ENCODE measurements at places on chromosomes 7 and 10.

DNA sequence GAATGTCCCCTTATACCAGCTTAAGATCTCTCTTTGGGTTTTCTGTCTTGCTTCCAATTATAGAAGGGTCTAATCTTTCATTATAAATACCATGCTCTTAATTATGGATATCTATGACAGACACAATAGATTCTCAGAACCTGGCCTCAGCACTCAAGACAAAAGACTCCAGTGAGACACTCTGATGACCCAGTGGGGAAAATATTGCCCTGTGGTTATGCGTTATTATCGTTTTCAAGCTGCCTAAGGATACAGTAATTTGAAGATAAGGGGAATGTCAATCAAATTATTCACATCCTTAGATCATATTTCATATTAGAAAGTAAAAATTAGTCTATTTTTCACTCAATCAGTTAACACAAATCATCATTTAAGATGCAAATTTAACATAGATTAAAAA lies 748.8 kb downstream of the XPNPEP1 start:
- no peak for DNase-seq

- DNase-seq = no peak
These were observed 62.4 kb upstream of the C10orf90 start for GRCh38 chr10:126732868-126733267.

DNA sequence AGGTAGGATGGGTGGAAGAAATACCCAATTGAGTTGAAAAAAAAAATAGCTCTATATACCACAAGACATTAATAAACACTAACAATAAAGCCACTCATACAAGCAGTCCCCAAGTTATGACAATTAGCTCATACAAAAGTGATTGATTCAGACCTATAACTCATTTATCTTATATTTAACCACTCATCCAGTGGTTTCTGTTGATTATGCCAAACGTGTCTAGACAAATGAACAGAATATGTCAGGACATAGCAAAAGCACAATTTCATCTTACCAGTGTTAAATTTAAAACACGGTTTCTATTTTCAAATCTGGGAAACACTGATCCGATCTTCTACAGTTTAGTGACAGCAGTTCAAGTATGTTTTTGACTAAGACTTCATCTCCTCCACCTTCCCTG lies 17.0 kb downstream of the ABI1 start:
- DNase-seq = no peak

DNA sequence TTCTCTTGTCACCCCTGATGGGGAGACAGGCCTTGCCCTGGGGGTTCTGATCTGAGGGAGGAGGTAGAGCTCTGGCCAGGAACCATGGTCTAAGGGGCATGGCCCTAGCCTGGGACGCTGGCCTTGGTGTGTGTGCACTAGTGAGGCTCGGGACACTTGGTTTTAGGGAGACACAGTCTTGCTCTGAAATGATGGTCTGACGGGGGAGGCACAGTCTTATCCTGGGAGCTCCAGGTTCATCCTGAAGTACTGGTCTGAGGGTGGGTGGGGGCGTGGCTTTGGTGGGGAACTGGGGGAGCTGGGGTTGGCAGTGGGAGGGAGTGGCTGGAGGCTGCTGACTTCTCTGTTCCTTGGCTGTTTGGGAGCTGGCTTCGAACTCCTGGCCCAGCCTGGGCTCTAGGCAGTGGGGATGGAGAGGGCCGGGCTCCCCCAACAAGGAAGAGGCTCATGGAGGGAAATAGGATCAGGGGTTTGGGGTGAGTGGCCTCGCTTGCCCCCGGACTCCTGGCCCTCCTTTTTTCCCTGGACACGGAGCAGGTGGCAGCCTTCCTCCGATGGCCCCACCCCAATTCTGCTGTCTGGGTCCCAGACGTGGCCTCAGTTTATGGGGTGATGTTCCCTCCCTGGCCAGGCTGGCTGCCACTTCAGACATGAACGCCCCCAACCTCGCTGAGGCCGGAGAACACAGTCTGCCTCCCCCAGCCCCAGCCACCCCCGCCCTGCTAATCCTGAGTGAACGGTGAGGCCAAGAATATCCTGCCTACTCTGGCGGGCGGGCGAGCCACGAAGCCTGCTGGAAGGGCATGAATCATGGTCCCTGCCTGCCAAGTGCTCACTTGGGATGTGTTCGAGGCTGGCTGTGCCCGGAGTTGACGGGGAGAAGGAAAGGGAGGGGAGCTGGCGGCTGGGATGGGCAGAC lies 43.5 kb downstream of the TMEM270 start:
- DNase-seq = no peak

DNA sequence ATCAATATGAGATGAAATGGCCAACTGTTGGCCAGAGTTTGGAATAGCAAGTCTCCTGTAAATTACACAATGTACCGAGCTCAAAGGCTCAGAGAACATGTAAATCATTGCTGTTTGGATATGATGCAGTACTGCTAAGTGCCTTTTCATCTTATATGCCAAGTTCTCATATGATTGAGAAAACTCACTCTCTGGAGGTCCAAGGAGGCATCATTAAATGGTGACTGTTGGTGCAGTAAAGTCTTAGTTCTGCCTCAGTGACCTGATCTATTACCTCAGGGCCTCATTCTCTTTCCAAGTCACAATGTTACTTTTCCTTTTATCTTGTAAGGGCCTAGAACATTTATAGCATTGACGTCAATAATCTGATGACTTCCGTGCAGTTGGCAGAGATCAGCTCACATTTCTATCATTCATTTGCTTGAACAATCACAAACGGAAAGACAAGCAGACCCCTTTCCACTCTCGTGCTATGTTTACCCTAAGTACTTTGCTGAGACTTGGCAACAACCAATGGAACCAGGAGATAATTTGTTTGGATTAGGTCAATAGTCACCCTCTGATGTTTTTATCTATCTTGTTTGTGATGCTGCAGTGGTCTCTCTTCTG lies 32.6 kb upstream of the PDK4 start:
- DNase-seq = no peak

- no peak for DNase-seq
These were observed 9.8 kb upstream of the DENND2A start for GRCh38 chr7:140650367-140650766.

- no peak for DNase-seq
These were observed 194.0 kb downstream of the TAX1BP1 start for GRCh38 chr7:27933671-27934565.

DNA sequence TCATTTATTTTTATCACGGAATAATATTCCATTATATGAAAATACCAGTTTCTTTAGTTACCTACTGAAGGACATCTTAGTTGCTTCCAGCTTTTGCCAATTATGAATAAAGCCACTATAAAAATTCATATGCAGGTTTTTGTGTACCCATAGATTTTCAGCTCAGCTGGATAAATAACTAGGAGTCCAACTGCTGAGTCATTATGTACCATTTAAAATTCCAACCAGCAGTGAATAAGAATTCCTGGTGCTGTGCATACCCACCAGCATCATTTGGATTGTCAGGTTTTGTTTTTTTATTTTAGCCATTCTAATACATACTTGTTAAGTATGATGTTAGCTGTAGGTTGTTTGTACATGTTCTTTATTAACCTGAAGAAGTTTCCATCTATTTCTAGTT lies 14.5 kb downstream of the FAM24B start:
- DNase-seq = no peak

- no peak for DNase-seq
These were observed 40.6 kb upstream of the PTPRZ1 start for GRCh38 chr7:121832347-121832746.

- no peak for DNase-seq
These were observed 2.9 kb downstream of the NPC1L1 start for GRCh38 chr7:44538093-44538797.

DNA sequence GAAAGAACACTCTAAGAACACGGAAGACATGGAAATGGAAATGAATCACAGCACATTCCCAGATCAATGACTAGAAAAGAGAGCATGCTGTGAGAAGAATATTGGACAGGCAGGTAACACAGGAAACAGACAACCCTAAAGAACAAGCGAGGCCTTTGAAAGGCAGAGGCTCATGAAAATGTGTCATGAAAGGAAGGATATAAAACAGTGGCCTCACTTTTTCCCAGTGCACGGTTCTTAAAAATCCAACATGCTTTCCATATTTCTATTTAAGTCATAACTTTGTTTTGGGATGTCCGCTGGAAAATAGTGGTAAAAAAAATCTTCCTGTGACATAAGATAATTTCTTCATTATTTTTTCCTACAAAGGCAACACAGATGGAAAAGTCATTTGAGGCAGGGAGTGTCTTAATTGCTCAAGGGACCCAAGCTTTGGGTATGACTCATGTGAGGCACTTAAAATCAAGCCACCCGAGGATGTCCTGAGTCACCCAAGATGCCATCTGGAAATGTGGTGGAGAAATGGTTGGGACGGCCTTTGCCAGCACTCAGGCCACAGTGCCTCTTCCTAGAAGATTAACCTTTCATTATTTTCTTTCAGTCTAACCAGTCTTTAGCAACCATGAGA lies 17.0 kb downstream of the ITIH5 start:
- DNase-seq = no peak

GRCh38 chr10:85849315-85849714 lies 517.3 kb downstream of the GRID1 start:
- no peak for DNase-seq

GRCh38 chr10:103998805-103999204 lies 31.9 kb downstream of the SLK start:
- no peak for DNase-seq

DNA sequence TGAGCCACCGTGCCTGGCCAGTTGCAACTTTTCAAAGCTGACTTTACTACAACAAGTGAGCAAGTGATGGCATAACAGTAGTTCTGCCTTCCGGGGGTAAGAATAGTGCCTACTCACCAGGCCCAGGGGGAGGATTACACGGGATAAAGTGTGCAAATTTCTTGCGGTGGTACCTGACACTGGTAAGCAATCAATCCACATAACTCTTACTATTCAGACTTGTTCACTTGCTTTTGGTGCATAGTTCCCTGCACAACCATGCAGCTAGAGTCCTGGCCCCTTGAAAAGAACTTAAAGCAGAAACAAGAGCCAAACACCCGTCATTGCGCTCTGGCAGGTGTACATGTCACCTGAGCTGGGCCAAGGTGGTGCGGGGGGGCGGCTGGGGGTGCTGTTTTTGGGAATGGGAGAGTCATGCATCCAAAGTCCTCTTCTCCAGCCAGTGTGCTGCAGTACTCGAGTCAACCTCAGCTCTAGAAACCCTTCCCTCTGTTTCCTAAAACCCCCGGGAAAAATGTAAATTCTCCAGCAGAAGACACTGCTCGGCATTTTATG lies 5.4 kb upstream of the COBL start:
- DNase-seq = no peak

- DNase-seq = no peak
These were observed 108.6 kb upstream of the PDE1C start for GRCh38 chr7:32178677-32179366.

- DNase-seq = no peak
These were observed 123.3 kb downstream of the CNNM2 start for GRCh38 chr10:103041391-103041790.

- DNase-seq = no peak
These were observed 61.9 kb upstream of the CACUL1 start for GRCh38 chr10:118816471-118817168.

DNA sequence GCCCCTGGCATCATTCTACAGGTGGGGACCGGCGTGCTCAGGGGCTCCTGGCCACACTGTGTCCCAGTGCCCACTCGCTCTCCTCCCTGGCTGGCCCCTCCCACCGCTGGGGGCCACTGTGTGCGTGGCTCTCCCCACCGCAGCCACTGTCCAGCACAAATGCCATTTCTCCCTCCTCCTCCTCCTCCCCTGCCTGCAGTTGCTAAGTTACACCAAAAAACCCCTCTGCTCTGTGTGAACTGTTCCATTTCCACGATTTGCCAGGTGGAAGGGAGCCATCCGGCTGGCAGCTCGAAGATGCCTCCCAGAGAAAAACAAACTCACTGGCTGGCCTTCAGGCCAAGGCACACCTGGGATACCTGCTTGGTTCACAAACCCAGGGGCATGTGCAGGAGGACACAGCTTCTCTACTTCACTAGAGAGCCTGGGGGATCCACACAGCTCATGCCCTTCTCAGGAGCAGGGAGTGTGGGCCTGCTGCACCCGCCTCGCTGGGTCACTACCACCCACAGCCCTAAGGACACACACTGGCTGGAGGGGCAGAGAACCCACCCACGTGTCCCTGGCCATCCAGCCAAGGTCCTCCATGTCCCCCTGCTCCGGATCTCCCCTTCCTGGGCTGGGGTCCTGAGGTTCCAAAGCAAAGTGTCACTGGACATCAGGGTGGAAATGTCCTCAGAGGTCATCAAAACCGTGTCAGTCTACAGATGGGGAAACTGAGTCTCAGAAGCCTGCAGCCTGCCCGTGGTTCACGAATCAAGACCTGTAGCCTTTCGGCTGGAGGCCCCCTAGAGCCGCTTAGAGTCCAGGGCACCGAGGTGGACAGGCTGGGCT lies 1.7 kb downstream of the RASGEF1A start:
- DNase-seq = no peak

GRCh38 chr7:156652886-156653568 lies 12.5 kb downstream of the RNF32 start:
- no peak for DNase-seq

DNA sequence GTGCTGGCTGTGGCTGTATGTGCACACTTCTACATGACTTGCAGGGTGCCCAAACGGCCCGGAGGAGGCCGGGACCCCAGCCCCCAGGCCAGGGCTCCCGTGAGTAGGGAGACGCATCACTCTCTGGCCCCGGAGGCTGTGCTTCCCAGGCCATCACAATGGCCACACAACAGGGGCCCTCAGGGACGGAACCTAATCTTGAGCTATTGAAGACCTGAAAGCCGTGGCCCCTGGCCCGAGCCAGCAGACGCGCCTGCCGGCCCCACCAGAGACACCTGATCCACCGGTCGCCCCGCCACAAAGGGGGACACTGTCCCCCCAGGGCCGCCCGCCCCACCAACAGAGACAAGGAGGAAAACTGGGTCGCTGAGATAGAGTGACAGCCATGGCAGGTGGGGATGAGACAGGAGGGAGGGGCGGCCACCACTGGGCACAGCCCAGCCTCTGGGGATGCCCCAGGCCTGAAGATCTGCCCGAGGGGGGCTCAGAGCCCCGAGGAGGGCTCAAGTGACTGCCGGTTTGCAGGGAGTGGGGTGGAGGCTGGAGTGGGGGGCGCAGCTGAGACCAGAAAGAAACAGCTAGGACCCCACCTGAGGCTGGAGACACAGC lies 10.2 kb upstream of the LFNG start:
- no peak for DNase-seq

- peak; percentile 52 for DNase-seq
These were observed 22.9 kb downstream of the GSAP start for GRCh38 chr7:77393261-77393660.

DNA sequence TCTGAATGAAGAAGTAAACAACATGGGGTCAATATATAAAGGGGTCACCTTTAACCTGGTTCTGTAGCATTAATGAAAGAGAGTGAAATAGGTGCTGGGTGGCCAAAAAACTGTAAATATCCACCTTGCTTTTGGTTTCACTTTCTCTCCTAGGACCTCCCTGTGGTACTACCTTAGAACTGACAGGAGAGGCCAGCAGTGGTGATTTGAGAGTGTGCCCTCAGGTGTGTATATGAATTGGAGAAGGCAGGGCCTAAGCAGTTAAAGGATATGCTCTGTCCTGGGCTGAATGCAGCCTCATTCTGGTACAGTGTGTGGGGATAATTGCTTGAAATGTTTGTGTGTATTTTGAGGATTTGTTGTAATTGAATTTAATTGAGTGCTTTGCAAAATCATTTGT lies 62.0 kb downstream of the BBS9 start:
- DNase-seq = peak; percentile 8
